Pancreas (tissue), 10 donors: ENCODE measurements at places on chromosomes 4 and X. TPM values are rescaled to one million over a fixed set of nuclear protein-coding genes. Genes with fewer than 3 reads are reported as not detected.
A peak's percentile ranks its signal among the peaks of the same experiment; 100 is the strongest.

- no peaks in the 10 kb centered on the region for H3K36me3 ChIP-seq
- H3K27ac ChIP-seq, result no peak overlapping the region
Observed at GRCh38 chr4:68011684-68012083, 48.4 kb upstream of the TMPRSS11A start.

The PROM1 gene
- 51.6 TPM for total RNA-seq

DNA sequence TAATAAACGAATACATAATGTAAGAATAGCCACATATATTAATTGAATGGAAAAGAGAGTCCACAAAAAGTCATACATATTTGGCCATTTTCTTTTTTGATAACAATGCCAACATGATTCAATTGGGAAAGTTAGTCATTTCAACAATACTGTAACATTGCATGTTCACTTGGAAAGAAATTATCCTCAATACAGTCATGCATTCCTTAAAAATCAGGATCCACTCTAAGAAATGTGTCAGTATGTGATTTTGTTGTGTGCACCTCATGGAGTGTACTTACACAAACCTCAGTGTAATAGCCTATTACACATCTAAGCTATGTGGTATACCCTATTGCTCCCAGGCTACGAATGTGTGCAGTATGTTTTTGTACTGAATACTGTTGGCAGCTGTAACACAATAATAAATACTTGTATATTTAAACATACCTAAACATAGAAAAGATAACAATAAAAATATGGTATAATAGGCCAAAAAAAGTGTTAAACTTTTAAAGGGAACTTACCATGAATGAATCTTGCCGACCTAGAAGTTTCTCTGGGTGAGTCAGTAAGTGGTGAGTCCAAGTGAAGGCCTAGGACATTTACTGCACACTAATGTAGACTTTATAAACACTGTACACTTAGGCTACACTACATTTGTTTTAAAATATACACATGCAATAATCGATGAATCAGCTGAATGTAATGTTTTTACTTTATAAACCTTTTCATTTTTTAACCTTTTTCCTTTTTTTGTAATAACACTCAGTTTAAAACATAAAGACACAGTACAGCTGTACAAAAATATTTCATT, 806.8 kb downstream of the PCDH18 start:
- H3K27ac ChIP-seq, result no peak overlapping the region
- no peak for DNase-seq
- H3K36me3 ChIP-seq, result no peaks in the 10 kb centered on the region
- no peaks in the 10 kb centered on the region for H3K4me1 ChIP-seq
- no peak overlapping the region for H3K4me3 ChIP-seq

GRCh38 chrX:143623657-143624056, 12.2 kb downstream of the SLITRK4 start:
- DNase-seq, result no peak
- H3K4me3 ChIP-seq, result no peak overlapping the region
- no peaks in the 10 kb centered on the region for H3K4me1 ChIP-seq
- H3K36me3 ChIP-seq, result no peaks in the 10 kb centered on the region
- no peaks in the 10 kb centered on the region for H3K27me3 ChIP-seq
- no peak overlapping the region for H3K27ac ChIP-seq

The HERC6 gene
- 4.3 TPM for total RNA-seq

- H3K27me3 ChIP-seq, result no peaks in the 10 kb centered on the region
- H3K4me3 ChIP-seq, result no peak overlapping the region
- no peak overlapping the region for H3K27ac ChIP-seq
- H3K4me1 ChIP-seq, result no peaks in the 10 kb centered on the region
- no peaks in the 10 kb centered on the region for H3K36me3 ChIP-seq
Observed at GRCh38 chr4:184617600-184618196, 31.5 kb downstream of the CASP3 start.

DNA sequence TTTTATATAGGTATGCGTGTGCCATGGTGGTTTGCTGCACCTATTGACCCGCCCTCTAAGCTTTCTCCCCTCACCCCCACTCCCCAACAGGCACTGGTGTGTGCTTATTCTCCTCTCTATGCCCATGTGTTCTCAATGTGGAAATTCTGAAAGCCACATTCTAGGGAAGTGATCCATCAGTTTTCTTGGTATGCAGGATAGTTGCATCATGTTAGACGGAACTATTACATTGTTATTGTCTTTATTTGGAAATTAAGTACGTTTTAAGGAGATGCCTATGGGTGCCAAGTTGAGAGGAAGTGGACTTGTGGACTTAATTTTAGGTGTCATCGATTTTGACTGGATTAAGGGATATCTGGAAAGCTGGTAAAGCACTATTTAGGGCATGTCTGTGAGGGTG, 204.6 kb downstream of the RBM46 start:
- H3K27me3 ChIP-seq, result no peaks in the 10 kb centered on the region
- H3K4me1 ChIP-seq, result no peaks in the 10 kb centered on the region
- no peak overlapping the region for H3K27ac ChIP-seq
- no peaks in the 10 kb centered on the region for H3K36me3 ChIP-seq
- H3K4me3 ChIP-seq, result no peak overlapping the region

DNA sequence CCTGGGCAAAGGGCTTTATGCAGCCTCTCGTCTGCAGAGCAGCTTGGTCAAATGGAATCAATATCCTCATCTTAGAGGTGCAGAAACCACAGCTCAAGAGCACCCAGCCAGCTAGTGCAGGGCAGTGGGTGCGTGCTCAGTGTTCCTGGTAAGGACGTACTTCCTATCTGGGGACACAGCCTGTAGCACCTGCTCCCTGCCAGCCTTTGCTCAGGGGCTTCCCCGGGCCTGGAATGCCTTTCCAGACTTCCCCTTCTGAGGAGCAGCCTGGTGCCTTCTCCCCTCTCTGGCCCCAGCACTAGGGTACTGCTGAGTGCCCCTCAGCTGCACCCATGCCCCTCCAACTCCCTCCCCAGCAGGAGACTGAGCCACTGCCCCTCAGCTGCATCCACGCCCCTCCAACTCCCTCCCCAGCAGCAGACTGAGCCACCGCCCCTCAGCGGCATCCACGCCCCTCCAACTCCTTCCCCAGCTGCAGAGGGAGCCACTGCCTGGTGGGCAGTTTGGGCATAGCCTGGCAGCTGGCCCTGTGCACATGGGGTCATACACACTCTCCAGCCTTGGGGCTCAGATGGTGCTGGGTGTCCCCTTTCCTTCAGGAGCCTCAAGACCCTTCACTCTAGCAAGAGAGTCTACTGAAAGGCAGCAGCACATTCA, 42.2 kb upstream of the AFAP1 start:
- H3K36me3 ChIP-seq, result no peaks in the 10 kb centered on the region
- no peak overlapping the region for H3K4me3 ChIP-seq
- H3K27me3 ChIP-seq, result no peaks in the 10 kb centered on the region

GRCh38 chr4:33975995-33976394, 2268.3 kb downstream of the ARAP2 start:
- H3K4me1 ChIP-seq, result no peaks in the 10 kb centered on the region
- DNase-seq, result no peak
- H3K27ac ChIP-seq, result no peak overlapping the region
- H3K27me3 ChIP-seq, result no peaks in the 10 kb centered on the region

The ZC4H2 gene
- total RNA-seq, result 3.8 TPM

- H3K36me3 ChIP-seq, result no peaks in the 10 kb centered on the region
- no peaks in the 10 kb centered on the region for H3K27me3 ChIP-seq
- H3K27ac ChIP-seq, result no peak overlapping the region
- H3K4me3 ChIP-seq, result no peak overlapping the region
Observed at GRCh38 chrX:115452251-115452650, 108.7 kb upstream of the PLS3 start.

- H3K4me3 ChIP-seq, result no peak overlapping the region
- H3K4me1 ChIP-seq, result no peaks in the 10 kb centered on the region
- H3K36me3 ChIP-seq, result no peaks in the 10 kb centered on the region
- H3K27ac ChIP-seq, result no peak overlapping the region
Observed at GRCh38 chr4:182577411-182577810, 334.2 kb downstream of the TENM3 start.

The ETDB gene
- total RNA-seq, result not detected

- no peak overlapping the region for H3K4me3 ChIP-seq
- H3K27ac ChIP-seq, result no peak overlapping the region
- H3K27me3 ChIP-seq, result no peaks in the 10 kb centered on the region
- no peaks in the 10 kb centered on the region for H3K4me1 ChIP-seq
Observed at GRCh38 chrX:133741303-133741702, 244.1 kb downstream of the GPC3 start.

- H3K36me3 ChIP-seq, result no peaks in the 10 kb centered on the region
- no peak overlapping the region for H3K27ac ChIP-seq
- no peak for DNase-seq
- H3K4me1 ChIP-seq, result no peaks in the 10 kb centered on the region
- H3K27me3 ChIP-seq, result no peaks in the 10 kb centered on the region
Observed at GRCh38 chrX:111244235-111244750, 26.0 kb downstream of the CAPN6 start.

DNA sequence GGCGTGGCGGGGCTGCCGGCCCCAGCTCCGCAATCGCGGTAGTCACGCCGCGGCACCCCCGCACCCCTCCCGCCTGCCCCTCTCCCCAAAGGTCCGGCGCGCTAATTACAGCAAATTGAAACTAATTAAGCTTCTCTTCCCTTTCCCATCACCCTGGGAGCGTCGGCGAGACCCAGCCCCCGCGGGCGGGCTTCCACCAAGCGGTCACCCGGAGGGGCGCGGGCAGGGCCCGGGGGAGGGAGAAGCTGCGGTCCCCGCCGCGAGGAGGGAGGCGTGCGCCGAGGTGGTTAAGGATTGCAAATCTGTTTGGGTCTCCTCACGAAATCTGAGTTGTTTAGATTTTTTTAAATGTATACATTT, 13.1 kb downstream of the ARX start:
- peaks cover 6% of the 10 kb centered on the region for H3K27me3 ChIP-seq
- no peak overlapping the region for H3K27ac ChIP-seq
- no peak for DNase-seq
- H3K4me1 ChIP-seq, result no peaks in the 10 kb centered on the region
- H3K4me3 ChIP-seq, result peak overlapping the region; percentile 41

- H3K27ac ChIP-seq, result no peak overlapping the region
- DNase-seq, result no peak
- H3K4me1 ChIP-seq, result no peaks in the 10 kb centered on the region
- no peaks in the 10 kb centered on the region for H3K36me3 ChIP-seq
- no peak overlapping the region for H3K4me3 ChIP-seq
Observed at GRCh38 chr4:3351997-3352396, 59.2 kb downstream of the RGS12 start.

DNA sequence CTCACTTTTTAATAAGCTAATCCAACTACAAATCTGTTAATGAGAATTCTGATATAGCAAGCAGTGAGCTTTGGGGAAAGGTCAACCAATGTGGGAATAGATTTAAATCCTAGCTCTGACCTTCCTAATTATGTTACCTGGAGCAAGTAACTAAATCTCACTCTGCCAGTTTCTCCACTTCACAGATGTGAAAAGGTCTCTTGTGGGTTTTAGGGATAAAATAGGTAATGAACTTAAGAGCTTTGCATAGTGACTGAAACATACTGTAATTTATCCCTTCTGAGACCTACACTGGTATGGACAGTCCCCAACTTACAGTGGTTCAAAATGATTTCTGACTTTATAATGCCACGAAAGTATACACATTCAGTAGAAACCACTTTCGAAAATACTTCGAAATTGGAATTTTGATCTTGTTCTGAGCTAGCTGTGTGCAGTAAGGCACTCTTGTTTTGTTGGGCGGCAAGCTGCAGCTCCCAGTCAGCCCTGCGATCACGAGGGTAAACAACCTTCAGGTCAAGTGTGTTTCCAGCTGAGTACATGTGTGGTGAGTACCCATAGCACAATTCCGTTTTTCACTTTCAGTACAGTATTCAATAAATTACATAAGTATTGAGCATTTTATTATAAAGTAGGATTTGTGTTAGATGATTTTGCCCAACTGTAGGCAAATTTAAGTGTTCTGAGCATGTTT, 93.7 kb downstream of the ADGRL3 start:
- no peak overlapping the region for H3K27ac ChIP-seq
- H3K36me3 ChIP-seq, result no peaks in the 10 kb centered on the region
- no peaks in the 10 kb centered on the region for H3K27me3 ChIP-seq
- no peak for DNase-seq

DNA sequence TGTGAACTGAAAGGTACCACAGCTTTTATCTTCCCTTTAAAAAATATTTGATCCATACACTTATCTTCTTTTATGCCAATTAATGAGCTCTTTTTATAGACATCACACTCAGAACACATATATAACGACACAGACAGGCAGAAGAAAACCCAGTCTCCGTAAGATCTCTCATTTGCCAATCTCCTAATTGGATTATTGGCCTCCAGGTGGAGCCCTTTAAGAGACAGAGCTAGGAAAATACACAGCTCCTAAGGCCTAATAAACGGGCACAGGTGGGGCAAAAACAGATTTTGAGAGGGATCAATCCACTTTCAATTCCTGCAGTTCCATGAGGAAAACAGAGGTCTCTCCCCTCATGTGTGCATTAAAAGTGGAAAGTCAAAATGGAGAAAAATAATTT, 1495.4 kb downstream of the RPA4 start:
- no peak overlapping the region for H3K4me3 ChIP-seq
- DNase-seq, result no peak
- H3K27ac ChIP-seq, result no peak overlapping the region
- no peaks in the 10 kb centered on the region for H3K4me1 ChIP-seq
